ENCODE measurements at places on chromosomes 1 and 21.

GRCh38 chr1:201985355-201985754 lies 2.9 kb downstream of the RNPEP start:
- no peak for DNase-seq

DNA sequence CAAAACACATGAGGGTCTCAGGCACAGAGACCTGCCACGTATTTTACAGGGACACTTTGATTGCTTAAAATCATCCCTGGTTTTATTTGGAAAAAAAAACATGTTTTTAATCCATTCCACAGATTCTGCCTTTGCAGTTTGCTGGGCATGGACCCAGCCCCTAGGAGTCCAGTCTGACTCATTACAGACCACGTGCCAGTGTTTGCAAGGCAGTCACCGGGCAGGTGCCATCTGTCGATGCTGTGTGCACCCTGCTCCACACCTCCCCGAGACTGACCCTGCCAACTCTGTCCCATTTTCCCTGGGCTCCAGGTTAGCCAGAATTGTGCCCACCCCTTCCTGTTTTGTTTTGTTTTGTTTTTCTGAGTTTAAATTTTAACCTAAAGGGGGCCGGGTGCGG lies 148.4 kb upstream of the TMEM51 start:
- DNase-seq: no peak

DNA sequence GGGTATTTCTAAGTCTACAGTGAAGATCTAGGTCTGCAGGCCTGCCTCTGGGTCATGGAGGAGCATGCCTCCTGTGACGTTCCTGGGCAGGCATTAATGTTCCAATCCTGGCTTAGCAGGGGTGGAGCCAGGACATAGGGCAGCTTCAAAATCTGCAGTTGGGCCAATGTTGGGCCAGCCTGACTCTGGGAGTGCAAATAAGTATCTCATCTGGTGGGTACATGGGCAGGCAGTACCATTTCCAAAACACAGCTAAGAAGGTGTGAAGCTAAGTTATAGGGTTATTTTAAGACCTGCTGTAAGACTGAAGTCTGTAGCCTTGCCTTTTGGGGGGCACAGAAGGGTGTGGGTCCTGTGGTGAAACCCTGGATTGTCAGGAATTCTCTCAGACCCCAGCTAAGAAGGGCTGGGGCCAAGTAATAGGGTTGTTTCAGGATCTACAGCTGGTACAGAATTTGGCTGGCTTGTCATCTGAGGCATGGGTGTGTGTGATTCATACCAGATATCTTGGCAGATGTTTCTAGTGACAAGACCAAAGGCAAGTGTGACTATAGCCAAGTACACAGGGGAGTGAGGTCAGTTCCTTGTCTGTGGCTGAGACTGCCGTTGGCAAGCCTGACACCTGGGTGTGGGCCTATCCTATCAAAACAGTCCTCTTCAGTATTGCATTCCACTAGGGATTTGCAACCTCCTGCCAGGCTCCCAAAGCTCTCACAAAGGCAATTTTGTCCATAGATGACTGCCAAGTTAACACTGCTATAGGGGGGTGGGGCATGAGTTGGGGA lies 468.7 kb upstream of the B3GALT2 start:
- no peak for DNase-seq

DNA sequence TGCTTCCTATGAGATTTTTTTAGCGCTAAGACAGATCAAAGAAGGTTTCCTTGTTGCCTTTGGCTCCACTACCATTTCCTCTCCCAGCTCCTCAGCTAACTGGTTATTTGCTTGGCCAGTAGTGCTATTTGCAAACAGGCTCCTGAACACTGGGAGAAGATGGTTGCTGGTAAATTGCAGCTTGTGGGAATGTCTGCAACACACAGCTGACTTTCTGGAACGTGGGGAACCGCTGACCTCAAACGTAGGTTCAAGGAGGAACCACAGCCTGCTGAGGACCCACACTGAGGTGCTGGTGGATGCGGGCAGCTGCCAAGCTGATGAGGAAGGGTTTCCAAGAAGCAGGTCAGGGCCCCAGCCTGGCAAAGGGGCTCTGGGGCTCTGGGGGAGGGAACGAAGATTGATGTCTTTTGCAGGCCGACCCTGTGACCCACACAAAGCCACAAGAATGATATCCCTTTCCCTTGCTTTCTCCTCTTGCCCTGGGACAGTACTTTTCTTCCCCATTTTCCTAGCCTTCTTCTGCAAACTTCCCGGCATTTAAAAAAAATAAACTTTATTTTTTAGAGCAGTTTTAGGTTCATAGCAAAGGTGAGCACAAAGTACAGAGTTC lies 24.8 kb downstream of the GNG4 start:
- no peak for DNase-seq
